Peyer's patch (tissue), 4 donors: ENCODE measurements at places on chromosomes 5 and 9.

DNA sequence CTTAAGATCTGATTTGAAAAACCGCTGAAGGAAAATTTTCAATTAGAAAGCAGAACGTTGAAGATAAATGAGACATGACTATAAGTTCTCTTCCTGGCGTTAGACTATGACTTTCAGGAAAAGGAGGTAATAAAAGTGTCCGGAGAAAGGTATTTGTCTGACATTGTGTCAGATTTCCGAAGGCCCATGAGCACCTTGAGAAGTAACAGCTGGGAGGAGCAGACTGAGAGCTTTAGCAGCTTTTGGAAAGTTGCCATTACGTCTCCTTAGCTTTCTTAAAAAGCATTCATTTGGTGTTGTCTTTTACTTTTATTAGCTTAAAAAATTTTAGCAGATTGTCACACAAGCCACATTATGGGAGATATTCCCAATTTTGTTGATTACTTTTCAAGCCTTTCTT, 363.5 kb downstream of the NDUFS4 start:
- DNase-seq, result no peak

DNA sequence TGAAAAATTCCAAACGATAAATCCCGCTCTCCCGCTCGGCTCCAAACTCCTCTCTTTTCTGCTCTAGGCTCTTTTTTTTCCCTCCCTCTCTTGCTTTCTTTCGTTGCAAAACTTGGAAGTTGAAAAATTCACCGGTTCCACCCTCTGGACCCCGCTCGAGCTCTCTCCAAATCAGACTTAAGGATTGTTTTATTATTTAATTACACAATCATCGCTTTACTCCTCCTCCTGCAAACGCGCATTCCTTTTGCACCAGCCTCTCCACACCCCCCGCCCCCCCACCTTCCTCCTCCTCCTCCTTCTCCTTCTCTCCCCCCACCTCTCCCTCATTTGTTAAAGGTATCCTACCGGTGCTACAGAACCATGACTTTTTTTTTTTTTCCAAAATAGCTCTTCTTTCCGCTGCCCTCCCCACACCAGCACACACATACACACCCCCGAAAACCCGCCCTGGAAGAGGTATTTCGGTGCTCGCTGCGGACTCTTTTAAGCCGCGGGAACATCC, 535 bp upstream of the NFIB start:
- peak; percentile 88 for DNase-seq

- DNase-seq, result peak; percentile 53
Measured at GRCh38 chr9:120655005-120655622, 59.2 kb downstream of the MEGF9 start.

GRCh38 chr5:170413897-170414296, 24.7 kb upstream of the KCNMB1 start:
- DNase-seq, result no peak

- no peak for DNase-seq
Measured at GRCh38 chr9:113882636-113883164, 6.6 kb downstream of the ZNF618 start.

- DNase-seq, result no peak
Measured at GRCh38 chr5:89844548-89844947, 565.0 kb downstream of the CETN3 start.

DNA sequence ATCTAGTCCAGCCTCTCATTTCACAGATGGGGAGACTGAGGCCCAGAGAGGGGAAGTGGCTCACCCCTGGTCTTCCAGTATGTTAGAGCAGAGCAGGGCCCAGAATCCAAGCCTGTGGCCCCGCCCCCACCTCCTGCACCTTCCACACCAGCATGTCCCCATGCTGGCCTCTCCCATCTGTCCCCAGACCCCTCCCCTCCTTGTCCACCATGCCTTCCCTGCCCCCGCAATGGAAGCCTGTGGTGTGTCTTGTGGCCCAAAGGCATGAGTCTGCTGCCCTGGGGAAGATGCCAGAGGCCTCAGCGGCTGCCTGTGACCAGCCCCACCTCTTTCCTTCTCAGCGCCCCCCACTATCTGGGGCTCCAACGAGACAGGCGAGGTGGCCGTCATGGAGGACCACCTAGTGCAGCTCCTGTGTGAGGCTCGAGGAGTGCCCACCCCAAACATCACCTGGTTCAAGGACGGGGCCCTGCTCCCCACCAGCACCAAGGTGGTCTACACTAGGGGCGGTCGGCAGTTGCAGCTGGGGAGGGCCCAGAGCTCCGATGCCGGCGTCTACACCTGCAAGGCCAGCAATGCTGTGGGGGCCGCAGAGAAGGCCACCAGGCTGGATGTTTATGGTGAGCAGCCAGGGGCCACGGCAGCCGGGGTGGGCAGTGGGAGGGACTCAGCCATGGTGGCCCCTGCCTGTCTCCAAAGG, 87.2 kb downstream of the HMCN2 start:
- DNase-seq, result no peak

- peak; percentile 18 for DNase-seq
Measured at GRCh38 chr5:151584057-151584937, 6.8 kb downstream of the FAT2 start.

DNA sequence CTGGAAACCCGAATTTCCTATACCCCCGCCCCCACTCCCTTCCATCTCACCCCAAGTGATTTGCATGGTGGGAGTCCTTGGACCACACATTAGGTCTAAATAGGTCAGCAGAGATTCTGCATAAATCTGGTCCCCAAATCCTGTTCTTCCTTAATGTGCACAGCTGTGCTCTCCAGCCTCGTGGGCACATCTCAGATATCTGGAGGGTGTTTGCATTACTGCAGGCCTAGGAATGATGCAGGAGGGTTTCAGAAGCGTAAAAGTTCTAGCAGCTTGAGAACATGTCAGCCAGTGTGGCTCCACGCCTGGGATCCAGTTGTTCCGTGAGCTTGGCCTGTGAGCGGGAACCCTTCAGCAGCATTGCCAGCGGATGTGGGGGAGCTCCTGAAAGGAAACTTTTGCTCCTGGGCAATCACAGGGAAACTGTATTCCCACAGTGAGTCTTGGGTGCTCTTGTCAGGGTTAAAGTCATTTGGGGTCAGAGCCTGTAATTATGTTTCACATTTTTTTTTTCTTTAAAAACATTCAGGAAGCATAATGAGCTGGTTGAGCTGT, 12.9 kb downstream of the ARHGAP26 start:
- DNase-seq, result no peak

- no peak for DNase-seq
Measured at GRCh38 chr9:3520564-3520963, 5.2 kb downstream of the RFX3 start.

GRCh38 chr5:53048248-53048647, 59.1 kb downstream of the ITGA2 start:
- DNase-seq, result no peak

- no peak for DNase-seq
Measured at GRCh38 chr5:110651507-110651906, 75.0 kb downstream of the TMEM232 start.

- DNase-seq, result no peak
Measured at GRCh38 chr5:153513156-153513555, 22.7 kb downstream of the GRIA1 start.

DNA sequence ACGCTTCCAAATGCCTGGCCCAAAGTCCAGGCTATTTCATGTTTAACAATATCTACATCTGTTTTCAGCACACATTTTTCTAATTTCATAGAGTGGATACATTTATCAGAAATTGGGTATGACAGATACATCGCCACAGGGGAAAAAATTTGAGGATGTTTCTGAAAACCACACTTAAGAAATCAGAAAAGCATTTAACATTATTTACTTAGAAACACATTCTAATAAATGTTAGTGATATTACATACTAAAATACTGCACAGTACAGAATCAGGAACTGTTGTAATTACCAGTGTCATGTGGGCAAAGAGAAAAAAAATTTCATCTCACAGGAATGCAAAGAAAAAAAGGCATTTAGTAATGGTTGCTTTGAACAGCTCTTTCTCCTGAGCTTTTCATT, 310.5 kb upstream of the KIF2A start:
- no peak for DNase-seq

DNA sequence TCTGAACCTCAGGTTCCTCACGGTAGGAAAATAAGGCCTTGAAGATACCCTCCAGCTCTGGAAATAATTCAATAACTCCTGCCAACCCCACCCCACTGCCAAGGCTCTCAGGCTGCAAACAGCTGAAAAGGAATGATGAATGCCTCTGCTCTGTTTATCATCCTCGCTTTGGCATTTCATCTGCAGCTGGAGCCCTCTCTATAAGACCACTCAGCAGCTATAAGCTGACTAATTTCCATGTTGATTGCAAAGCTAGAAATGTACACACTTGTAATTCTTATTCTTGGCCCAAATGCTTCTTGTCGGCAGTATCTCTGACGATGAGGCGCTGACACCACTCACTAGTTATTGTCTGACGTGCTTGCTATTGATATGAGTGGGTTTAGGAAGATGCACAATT, 408.4 kb upstream of the NMUR2 start:
- no peak for DNase-seq

DNA sequence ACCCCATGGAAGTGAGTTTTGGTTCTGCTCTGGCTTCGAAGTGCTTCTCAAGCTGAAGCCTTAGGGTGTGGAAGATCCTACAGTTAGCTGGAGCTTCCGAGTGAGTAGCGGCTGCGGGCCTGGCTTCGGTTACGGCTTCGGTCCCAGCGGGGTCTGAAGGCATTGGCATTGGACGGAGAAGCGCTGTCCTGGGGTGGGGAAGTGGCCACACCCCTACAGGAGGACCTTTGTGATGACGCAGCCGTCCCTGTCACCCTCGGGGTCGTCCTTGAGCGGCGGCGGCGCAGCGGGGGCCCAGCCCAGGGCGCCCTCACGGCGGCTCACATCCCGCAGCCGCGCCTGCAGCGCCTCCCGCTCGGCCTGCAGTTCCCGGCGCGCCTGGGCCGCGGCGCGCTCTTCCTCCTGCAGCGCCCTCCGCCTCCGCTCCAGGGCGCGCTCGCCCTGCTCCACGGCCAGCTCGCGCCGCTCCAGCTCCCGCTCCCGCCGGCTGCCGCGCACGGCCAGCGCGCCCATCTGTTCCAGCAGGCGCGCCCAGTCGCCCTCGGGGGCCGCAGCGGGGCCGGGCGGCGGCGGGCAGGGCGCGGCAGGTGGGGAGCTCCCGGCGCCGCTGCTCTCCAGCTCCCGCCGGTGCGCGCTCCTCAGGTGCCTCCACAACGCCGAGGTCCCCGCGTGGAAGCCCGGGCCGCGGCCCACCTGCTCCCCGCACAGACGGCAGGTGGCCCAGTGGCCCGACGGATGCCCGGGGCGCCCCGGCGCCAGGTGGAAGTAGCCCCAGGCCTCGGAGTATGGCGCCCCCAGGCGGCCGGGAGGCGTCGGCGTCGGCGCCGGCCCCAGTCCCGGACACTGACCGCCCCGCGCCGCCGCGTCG, 9.9 kb downstream of the ZBED3 start:
- peak; percentile 51 for DNase-seq

DNA sequence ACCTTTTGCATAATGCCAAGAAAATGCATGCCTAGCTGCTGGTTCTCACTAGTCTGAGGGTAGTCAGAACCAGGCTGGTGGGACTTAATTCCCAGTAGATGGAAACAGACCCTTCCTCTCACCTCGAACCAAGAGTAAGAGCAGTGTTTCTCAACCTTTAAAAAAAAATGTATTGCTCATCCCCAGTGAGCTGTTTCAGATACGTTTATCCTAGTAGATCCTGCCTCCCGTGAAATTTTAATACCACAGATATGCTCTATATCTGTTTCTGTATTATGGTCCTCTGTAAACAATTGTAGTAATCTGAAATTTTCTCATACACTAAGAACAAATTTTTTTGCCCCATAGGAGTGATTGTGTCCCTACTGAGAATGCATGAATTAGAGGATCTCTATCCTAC, 86.2 kb downstream of the TEK start:
- no peak for DNase-seq

GRCh38 chr9:92187989-92188714, 72.9 kb upstream of the SPTLC1 start:
- no peak for DNase-seq

DNA sequence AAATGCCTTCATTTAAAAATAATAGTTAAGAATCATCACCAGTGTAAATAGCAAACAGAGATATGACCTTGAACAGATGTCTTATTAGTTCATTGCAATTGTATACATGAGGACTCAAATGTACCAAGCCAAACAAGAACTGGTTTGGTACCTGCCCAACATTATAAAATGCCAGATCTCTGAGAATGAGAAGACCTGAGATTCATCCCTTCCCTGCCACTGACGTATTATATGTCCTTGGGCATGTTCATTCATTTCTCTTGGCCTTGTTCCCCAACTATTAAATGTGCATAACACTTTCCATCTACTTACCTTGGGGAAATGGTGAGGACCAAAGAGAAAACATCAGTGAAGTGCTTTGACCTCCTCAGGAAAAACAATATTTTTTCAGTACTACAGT, 33.6 kb upstream of the ERBIN start:
- DNase-seq, result no peak

DNA sequence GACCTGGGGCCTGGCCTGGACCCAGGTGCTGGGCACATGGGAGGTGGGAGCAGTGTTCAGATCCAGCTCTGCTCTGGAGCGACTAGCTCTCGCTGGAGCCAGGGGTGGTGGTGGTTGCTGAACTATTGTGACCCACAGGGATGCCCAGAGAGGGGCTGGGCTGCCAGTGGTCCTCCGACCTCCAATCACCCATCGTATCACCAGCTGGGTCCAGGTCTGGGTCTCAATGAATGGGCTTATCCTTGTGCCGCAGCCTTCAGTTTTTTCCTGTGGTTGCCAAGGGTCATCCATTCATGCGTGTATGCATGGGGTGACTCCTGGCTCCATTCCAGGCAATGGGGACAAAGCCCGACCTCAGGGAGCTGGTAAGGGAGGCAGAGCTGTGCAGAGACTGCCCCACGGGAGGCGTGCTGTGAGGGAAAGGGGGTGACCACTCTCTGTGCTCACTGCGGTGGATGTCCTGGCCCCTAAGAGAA, 68.6 kb upstream of the RNF130 start:
- peak; percentile 36 for DNase-seq

DNA sequence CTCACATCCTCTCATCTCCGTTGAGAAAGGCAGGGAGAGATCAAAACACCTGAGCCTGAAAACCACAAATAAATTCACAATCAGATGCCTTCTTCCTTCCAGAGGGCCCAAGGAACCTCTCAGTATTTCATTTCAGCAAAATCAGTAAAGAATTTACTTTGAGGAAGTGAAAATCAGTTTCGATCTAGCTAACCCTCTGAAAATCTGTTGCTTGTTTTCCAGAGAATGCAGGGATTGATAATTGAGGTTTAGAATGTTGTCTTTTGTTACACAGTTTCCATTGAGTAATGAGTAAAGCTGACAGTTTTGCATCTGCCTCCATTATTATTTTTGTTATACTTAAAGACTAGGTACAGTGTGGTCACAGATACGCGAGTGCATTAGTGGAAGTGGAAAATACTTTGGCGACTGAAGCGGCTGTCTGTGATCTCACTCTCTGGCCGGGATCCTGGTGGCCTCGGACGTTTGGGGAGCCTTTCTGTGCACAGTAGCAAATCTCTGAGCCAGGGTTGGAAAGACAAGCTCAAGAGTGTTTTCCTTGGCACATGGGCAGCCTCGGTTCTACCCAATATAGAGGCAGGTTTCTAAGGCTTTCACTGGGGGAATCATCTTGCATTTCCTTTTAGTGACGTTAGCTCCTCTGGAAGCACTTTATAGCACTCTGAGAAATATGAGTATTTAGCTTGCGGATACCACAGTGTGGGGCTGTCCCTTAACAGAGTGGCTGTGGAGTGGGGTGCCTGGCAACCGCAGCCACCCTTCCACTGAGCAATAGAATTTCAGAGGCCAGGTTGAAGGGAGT, 32.2 kb upstream of the ANGPTL2 start:
- peak; percentile 40 for DNase-seq
